PC-3 (cell line): ENCODE measurements at places on chromosomes 4 and X. TPM values are rescaled to one million over a fixed set of nuclear protein-coding genes. Genes with fewer than 3 reads are reported as not detected.

- no peak for DNase-seq
Observed at GRCh38 chrX:133468051-133468450, 52.8 kb upstream of the GPC4 start.

DNA sequence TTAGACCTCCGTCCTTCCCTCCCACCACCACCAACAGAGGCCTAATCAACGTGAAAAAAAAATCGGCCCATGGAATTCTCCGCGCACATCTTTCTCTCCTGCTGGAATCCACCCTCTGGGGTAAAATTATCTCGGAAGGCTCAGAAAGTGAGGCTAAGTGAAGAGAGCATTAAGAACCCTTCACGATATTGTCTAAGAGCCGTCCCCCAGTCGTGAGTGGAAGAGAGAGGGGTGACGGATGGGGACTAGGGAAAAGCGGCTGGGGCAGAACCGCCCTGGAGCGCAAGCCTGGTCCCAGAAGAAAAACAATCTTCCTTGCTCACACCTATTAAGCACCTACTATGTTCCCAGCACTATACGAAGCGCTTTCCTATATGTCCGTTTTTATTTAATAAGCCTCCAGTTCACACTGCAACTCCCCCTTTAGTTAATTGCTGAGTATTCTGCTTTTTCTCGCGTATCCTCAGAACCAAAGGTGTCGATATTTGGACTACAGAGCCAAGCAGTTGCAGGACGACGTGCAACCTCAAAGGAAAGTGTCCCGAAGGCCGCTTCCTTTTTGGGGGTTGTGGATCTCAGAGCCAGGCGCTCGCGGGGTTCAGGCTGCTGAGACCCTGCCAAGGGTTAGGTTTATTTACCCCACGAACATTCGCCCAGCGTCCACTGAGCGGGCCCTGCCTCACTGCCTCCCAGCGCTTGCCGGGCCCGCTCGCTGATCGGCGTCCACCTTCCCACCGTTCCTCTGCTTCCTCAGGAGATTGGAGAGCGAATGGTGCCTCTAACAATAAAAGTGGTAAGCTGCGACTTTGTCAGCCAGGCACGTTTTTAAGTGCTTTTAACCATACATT, 889 bp downstream of the MGARP start:
- no peak for DNase-seq

DNA sequence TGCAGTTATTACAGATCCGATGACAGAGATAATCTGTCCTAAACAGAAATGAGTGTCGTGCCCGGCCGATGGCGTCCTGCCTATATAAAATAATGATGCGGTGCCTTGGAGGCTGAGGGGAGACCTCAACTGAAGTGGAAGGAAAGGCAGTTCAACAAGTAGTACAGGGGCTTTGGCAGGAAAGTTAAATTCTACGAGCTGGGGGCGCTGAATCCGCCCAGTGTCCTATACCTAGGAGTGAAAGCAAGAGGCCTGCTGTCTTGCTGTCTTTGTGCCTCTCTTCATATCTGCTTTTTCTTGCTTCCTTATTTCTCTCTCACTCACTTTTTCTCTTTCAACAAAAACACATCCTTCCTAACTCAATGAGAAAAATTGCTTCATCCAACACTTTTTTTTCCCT, 82.2 kb upstream of the PRPS2 start:
- peak; percentile 74 for DNase-seq

DNA sequence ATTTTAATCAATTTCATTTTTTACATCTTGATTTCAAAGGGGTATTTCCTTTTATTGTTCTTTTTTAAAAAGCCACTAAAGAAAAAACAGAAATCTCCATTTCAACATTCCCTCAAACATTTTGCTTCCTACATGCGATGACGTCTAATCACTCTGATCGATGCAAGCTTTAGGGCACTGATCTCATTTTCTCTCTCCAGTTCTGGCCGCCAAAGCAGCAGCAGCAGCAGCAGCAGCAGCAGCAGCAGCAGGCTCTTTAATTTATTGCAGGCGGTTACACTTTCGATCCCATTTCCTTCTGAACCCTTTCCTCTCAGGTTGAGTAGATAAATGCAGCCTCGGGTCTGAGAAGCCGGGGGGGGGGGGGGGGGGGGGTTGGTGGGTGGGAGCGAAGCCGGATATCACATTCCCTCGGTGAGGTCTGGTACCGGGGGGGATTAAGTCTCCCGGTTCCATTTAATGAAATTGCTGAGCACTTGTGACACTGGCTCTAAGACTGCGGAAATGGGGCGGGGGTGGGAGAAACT, 3.4 kb upstream of the PCDH7 start:
- DNase-seq = peak; percentile 13

- no peak for DNase-seq
Observed at GRCh38 chr4:77025643-77026321, 50.0 kb downstream of the CCNI start.

DNA sequence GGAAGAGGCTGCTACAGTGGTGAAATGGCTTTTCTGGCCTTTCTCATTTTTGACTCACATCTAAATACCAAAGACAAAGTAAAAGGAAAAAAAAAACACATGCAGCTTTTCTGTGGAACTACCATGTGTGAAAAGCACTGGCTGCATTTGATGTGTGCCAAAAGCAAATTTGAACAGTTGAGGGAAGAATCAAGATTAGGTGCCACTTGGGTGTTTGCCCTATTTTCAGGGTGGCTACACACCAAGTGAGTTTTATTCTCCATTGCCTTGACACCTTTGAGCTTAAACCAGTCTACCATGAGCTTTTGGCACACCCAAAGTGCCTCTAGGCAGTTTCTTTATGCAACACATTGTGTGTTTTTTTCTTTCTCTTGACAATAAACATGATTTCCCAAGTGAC, 423.9 kb downstream of the FAM133A start:
- DNase-seq = no peak

DNA sequence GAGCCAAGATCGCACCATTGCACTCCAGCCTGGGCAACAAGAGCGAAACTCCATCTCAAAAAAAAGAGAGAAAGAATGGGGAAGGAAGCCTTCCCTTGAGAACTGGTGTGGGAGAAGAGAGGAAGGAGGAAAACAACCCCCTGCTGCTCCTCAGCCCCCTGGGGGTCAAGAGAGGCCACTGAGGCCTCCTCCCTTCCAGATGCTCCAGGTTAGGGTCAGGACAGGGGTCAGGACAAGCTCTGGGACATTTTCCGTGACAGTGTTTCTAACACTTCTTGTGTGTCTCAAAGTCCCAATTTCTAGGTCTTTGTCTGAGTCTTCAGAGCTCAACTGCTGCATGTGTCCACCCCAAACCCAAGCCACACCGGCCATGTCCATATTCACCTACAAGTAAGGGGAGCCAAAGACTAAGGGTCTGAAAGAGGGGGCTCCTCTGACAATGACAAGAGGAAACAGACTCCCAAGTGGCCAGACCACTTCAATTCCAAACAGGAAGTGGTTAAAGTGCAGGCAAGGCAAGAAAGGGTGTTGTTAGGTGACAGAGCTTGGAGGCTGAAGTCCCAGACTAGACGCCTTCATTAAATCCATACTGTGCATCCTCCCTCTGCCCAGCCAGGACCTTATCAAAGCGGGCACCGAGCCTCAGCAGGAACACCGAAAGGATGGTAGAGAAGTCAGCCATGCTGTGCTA, 8.3 kb downstream of the L1CAM start:
- DNase-seq = no peak

DNA sequence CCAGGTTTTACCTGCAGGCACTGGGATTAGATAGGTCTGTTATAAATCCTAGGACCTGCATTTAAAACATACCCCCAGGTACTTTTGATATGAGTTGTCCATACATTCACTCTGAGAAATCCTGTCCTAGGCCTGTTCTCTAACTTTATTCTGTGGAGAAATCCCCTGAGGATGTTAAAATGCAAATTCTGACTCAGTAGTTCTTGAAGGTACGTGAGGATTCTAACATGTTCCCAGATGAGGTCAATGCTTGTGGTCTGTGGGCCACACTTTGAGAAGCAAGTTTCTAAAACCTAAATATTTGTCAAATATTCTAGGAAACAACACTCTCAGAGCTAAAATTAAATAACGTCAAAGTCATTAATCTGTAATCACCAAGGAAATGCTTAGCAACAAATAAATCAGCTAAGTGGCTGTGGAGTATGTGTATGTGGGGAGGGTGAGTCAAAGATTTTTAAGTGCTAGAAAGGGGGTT, 101.3 kb upstream of the MAGEB16 start:
- no peak for DNase-seq

GRCh38 chr4:154414371-154414770, 77.2 kb downstream of the DCHS2 start:
- no peak for DNase-seq

- no peak for DNase-seq
Observed at GRCh38 chrX:142233400-142233799, 28.3 kb upstream of the MAGEC2 start.

GRCh38 chrX:154138857-154139256, 5.2 kb upstream of the OPN1LW start:
- no peak for DNase-seq

GRCh38 chr4:19729886-19730651, 521.6 kb upstream of the SLIT2 start:
- DNase-seq = no peak

GRCh38 chr4:7938609-7939376, 868 bp downstream of the AFAP1 start:
- DNase-seq = no peak

DNA sequence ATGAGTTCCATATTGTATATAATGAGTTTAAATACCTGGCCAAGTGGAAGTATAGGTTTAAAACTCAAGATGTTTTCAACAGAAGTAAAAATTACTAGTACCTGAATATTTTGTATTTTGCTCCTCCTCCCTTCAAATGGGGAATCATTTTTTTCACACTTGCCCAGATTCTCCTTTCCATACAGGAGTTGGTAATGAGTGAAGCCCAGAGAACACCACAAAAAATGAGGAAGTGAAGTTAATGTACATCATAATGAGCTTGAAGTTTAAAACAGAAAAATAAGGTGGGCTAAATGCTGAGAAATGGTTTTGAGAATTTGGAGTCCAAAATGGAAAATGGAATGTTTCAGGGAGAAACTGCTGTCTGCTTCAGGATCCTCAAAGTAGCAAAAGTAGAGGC, 364.8 kb upstream of the EMCN start:
- no peak for DNase-seq

DNA sequence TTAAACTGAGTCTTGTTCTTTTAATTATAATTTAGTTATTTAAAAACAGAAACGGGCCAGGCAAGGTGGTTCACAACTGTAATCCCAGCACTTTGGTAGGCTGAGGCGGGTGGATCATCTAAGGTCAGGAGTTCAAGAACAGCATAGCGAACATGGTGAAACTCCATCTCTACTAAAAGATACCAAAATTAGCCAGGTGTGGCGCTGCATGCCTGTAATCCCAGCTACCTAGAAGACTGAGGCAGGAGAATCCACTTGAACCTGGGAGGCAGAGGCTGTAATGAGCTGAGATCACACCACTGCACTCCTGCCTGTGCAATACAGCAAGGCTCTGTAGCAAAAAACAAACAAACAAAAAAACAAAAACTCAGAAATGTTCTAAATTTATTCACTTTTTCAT, 852.9 kb downstream of the TECRL start:
- peak; percentile 5 for DNase-seq

DNA sequence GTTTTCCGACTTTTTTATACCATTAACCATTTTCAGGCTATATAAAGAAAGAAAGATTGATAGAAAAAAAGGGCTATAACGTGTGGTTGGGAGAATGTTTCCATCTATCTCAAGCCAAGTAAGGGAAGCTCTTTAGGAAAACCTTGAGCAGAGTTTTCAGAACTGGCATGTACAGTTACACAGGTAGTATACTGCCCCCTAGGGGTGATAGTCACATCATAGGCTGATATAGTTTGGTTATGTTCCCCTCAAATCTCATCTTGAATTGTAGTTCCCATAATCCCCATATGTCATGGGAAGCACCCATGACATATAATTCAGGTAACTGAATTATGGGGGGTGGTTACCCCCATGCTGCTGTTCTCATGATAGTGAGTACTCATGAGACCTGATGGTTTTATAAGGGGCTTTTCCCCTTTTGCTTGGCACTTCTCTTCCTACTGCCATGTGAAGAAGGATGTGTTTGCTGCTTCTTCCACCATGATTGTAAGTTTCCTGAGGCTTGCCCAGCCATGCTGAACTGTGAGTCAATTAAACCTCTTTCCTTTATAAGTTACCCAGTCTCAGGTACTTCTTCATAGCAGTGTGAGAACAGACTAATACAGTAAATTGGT, 186.8 kb downstream of the TMA16 start:
- DNase-seq = peak; percentile 54

- DNase-seq = no peak
Observed at GRCh38 chr4:141971869-141972268, 335.5 kb downstream of the IL15 start.

IL15 gene
- total RNA-seq = 7.1 and 9.3 TPM in 2 replicates

CFI gene
- total RNA-seq = not detected in 2 replicates

MAGEB17 gene
- 0.58 and 0.87 TPM in 2 replicates for total RNA-seq

PNMA6A gene
- not detected in 2 replicates for total RNA-seq

PSAPL1 gene
- total RNA-seq = 0.15 TPM in 1 of 2 replicates, not detected in the other

NDST3 gene
- 0.04 and 0.17 TPM in 2 replicates for total RNA-seq

TMPRSS11F gene
- not detected in 2 replicates for total RNA-seq

PRDM8 gene
- total RNA-seq = 8.9 and 9.4 TPM in 2 replicates

STAP1 gene
- total RNA-seq = not detected in 2 replicates
